ENCODE measurements at places on chromosomes 1 and 21.

DNA sequence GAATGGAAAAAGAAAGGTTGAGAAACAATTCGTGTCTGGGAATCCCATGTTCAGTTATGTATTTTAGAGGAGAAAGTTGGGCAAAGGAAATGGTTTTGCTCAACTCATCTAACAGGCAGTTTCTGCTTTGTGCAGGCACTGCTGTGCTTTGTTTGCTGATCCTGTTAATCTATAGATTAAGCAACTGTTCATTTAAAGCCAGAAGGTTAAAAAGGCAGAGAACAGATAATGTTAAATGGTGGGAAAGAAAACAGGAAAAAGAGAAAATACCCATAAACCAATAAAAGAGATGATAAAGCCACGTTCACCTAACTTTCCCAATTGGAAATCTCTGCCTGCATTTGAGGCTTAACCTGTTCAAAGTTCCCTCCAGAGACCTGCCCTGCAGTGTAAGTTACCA lies 70.0 kb downstream of the APP start:
- no peak for DNase-seq

- no peak for DNase-seq
Measured at GRCh38 chr1:208213786-208214185, 30.4 kb downstream of the PLXNA2 start.

DNA sequence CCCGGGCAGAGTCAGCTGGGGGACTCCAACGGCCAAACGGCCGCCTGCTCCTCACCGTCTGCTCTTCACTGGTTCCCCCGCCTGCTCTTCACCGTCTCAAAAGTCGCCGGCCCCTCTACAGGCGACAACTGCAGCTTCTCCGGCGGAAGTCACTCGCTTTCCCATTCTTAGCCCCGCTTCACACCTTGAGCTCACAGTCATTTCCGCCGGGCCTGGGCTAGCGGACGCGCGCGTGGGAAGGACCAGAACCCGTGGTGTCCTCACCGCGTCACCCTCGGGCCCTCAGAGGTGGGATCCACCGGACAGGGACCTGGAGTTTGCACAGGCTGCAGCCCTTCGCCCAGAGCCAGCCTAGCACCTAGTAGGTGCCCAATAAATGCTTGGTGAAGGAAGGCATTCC lies 27.9 kb upstream of the HJV start:
- DNase-seq: no peak

GRCh38 chr1:245715970-245716369 lies 561.2 kb downstream of the KIF26B start:
- peak; percentile 83 for DNase-seq

- no peak for DNase-seq
Measured at GRCh38 chr1:70204600-70204999, 779 bp downstream of the LRRC40 start.

DNA sequence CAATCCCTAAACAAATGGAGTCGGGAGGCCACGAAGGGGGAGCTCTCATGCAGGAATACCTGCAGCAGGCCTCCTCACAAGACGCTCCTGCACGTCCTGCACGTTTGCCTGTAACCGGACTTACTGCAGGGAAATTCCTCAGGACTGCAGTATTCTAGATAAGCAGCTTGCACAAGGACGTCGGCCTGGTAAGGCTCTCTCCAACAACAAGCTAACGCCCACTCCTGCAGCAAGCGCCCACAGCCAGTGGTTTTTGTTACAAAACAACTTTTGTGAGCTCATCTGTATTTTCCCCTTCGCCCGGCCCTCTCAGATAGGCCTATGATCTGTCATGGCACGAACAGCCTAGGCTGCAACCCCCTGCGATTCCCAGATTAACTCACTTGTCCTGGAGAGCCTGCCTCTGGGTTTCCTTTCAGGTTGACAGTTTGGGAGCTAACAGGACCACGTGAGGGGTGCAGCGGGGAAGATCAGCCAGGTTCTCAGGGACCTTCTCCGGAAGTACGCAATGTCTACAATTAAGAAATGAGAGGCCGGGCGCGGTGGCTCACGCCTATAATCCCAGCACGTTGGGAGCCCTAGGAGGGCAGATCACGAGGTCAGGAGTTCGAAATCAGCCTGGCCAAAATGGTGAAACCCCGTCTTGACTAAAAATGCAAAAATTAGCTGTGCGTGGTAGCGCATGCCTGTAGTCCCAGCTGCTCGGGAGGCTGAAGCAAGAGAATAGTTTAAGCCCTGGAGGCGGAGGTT lies 921 bp upstream of the MIB2 start:
- peak; percentile 46 for DNase-seq

- no peak for DNase-seq
Measured at GRCh38 chr1:15243275-15244043, 3.6 kb upstream of the FHAD1 start.

- no peak for DNase-seq
Measured at GRCh38 chr1:153616144-153616916, at the start of gene S100A14. Gene S100A14, minus strand, starts transcription at chr1:153616325. Its CDS starts 467 bp downstream, at chr1:153615858.

DNA sequence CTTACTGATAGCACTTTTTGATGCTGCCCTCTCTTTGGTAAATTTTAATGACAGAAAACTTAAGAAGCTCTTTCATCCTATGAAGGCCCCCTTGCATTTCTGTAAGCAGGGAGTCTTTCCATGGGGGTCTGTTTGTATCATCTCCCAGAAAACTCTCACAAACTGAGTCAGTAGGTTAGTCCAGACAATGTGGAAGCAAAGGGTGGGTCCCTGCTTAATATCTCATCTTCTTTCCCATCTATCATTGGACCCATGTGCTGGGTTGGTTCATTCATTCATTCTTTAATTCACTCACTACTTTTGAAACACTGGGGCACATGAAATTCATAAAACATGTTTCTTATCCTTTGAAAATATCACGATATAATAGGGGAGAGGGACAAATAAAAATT lies 164.3 kb downstream of the NTMT2 start:
- DNase-seq: no peak

DNA sequence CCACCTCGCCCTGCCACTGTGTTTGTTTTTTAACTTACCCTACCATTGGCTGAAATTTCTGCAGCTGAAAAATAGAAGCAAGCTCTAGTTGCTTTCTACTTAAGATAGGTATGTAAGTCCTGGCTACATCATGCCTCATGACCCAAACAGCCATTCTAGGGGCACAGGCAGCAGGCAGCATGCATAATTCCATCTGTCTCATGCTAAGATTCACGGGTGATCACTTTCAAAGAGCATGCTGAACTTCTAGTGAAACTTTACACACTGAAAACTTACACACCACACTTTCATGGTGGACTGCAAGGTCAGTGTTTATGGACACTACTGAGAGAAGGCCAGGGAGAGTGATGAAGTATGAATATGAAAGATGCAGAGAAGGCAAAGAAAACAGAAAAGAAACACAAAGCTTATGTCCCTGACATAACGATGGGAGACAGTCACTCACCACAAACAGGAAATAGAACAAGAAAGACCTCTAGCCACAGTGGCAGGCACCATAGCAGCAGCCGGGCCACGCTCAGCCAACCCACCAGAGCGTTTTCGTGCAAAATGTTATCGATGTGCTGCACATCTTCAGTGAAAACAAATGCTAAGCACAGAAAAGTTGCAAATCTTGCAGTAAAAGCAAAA lies 102.3 kb upstream of the TIAM1 start:
- no peak for DNase-seq

DNA sequence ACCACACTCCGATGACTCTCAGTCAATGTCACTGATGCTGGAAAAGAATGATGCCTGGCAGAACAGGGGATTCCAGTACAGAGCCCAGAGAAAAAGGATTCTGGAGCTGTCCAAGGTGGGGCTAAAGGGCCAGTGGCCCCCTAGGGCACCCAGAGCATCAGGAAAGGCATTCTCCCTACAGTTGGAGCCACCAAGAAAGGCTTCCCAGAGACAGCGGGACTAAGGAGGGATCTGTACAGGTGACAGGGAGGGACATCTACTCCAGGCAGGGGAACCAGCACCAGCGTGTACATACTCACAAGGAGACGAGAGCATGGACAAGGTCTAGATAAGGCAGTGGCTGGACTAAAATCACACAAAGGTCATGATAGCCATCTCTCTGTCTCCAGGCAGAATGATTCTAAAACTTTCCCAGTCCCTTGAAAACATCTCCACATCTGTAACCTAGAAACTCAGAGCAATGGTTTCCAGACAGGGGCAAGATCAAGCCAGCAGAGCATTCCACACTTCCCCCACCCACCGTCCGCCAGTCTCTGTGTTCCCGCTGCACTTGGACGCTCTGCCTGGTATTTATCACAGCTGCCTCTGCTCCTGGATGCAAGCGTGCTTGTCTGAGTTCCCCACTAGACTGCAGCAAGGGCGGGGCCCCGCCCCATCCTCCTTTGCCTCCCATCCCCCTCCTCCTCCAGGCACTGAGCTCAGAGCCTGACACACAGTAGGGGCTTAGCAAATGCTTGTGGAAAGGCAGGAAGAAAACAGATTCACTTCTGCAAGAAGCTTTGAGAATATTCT lies 111.6 kb upstream of the ZC3H12A start:
- no peak for DNase-seq

GRCh38 chr1:31415658-31416057 lies 2.6 kb downstream of the SERINC2 start:
- DNase-seq: no peak

- peak; percentile 69 for DNase-seq
Measured at GRCh38 chr1:93977598-93977945, 68.3 kb upstream of the GCLM start.

- DNase-seq: no peak
Measured at GRCh38 chr1:211579440-211580302, 710 bp upstream of the SLC30A1 start.
